ENCODE measurements at places on chromosomes 11 and 22. TPM values are rescaled to one million over a fixed set of nuclear protein-coding genes. Genes with fewer than 3 reads are reported as not detected.

The POU2AF1 gene
- total RNA-seq: not detected

The SLC25A18 gene
- not detected for total RNA-seq

The CNGA4 gene
- not detected for total RNA-seq

The UCP3 gene
- 0.54 TPM for total RNA-seq

The RAB39A gene
- not detected for total RNA-seq

The P2RY2 gene
- total RNA-seq: 0.18 TPM

All from fibroblast of the aortic adventitia (primary cell).